ENCODE measurements at places on chromosomes 3 and 15.
A peak's percentile ranks its signal among the peaks of the same experiment; 100 is the strongest.

- DNase-seq, result no peak
Observed at GRCh38 chr3:69776289-69776688, 37.0 kb downstream of the MITF start.

- DNase-seq, result no peak
Observed at GRCh38 chr3:20125897-20126296, 60.1 kb downstream of the SGO1 start.

GRCh38 chr15:78065973-78066946 lies 11.3 kb downstream of the TBC1D2B start:
- no peak for DNase-seq

DNA sequence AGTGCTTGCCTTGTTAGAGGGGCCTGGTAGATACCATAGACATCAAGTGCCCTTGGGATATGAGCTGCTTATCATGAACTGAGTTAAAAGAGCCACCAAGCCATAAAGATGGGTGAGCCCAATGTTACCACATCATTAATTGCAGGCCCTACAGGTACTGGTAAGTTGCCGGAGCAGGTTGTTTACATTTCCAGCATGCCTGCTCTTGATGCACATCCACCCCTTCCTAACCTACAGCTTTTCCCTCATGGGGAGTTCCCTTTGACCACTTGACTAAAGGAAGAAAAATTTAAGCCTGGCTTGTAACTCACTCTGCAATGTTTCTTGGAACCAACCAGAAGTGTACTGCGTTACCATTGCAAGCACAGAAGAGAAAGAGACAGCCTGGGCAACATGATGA lies 24.7 kb upstream of the ULK4 start:
- no peak for DNase-seq

DNA sequence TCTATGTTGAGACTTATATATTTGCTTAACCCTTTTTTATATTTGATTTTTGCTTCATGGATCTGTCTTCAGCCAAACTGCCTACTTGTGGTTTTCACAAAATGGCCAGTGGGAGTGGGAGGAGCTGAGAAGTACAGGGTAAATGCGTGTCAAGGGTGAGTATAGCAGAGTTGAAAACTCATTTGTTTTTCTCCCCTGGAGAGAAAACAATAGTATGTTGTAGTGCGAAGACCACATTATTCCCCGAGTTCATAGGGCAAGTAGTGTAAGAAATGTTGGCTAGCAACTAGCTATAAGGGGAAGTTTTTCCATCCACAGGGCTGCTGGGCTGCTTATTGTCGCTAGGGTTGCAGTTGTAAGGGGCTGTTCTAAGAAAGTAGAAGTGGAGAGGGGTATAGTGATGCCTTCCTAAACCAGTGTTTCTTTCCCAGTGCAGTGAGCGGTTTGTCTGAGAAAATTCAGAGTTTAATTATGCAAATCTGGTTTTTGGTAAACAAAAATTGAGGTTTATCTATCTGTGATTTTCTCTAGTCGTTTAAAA lies 153.8 kb upstream of the AZI2 start:
- DNase-seq, result no peak

GRCh38 chr3:175338775-175339535 lies 479.8 kb downstream of the NAALADL2 start:
- DNase-seq, result no peak

DNA sequence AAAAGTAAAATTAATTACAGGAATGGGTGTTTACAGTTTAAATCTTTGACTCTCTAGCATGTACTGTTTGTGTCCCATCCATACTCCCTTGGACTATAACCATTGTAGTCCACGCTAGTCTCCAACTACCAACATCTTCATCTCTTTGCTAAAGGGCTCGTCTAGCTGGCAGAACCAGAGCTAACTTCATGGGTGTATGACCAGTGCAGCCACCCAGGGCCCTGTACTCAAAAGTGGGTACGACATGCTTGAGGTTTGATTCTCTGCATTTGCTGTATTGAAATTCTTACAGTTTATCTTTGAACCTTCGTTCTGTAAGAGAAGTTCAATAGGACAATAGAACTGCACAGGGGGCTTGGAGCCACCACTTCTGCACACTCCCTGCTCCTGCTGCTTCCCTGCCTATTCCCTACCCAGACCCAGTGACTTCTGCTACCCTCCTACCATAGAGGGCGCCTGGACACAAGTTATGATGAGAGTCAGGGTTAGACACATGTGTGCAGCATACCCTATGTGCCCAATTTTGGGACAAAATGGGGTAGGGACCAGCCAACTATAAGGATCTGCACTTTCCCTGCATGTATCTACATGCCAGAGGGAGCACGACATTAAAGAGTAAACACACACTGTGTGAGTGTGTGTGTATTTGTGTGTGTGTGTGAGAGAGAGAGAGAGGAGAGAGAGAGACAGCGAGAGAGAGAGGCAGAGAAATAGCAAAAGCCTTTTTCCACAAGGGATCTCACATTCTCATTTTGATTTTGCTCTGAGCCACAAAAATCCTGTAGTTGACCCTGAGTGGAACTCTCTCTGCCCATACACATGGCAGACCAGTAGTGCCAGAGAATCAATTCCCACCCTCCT lies 59.0 kb upstream of the NECTIN3 start:
- DNase-seq, result no peak

GRCh38 chr3:40228792-40229350 lies 80.6 kb upstream of the EIF1B start:
- no peak for DNase-seq

DNA sequence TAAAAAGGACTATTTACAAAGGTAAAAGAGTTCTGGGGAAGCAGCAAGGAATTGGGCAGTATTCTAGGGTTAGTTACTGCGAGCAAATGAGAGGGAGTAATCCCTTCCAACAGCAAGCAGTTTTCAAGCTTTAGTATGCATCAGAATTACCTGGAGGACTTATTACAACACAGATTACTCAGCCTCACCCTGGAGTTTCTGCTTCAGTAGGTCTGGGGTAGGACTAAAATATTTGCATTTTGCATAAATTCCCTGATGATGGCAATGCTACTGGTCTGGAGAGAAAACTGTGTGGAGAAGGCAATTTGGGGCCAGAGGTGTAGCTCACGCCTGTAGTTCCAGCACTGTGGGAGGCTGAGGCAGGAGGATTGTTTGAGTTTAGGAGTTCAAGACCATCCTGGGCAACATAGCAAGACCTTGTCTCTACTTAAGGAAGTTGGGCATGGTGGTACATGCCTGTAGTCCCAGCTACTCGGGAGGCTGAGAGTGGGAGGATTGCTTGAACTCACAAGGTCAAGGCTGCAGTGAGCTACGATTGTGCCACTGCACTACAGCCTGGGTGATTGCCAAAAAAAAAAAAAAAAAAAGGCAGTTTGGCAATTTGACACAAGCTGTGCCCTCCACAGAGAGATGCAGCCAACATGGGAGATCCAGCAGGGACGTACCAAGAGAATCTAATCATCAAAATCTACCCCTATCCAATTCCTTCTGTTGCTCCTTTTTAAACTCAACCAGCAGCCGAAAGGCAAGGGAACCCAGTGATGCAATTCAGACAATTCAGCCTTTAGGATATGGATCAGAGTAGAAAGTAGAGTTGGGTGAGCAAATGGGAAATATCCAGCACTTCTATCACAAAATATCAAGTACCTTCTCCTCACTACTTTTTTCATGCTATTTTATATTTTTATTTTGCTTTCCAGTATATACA lies 27.1 kb upstream of the AP4E1 start:
- no peak for DNase-seq

GRCh38 chr3:134067531-134068161 lies 37.9 kb upstream of the SLCO2A1 start:
- DNase-seq, result no peak

DNA sequence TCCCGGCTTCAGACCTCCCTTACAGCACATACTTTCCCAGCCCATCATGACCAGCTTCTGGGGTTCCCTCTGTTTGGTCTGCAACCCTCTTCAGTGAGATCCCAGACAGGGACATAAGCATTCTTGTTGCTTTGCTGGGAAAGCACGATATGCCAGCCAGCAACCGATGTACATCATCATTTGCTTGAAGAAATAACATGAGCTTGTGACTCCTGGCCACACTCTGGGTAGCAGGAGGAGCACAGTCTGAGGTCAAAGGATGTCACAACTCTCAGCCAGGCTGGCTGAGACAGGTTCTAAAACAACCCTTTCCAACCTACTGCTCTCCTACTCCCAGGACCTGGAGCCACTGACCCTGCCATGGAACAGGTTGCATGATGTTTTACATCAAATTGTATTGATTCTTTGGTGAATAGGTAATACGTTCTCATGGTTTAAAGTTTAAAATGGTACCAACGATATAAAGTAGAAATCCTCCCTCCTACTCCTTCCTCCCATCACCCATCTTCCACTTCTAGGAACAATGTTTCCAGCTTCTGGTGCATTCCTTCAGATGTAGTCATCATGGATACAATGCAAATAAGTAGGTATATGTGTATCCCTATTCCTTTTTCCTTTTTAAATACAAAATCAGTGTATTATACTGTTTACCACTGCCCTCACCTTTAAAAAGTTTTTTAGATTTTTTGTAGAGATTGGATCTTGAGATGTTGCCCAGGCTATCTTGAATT lies 190.3 kb downstream of the OPA1 start:
- no peak for DNase-seq

DNA sequence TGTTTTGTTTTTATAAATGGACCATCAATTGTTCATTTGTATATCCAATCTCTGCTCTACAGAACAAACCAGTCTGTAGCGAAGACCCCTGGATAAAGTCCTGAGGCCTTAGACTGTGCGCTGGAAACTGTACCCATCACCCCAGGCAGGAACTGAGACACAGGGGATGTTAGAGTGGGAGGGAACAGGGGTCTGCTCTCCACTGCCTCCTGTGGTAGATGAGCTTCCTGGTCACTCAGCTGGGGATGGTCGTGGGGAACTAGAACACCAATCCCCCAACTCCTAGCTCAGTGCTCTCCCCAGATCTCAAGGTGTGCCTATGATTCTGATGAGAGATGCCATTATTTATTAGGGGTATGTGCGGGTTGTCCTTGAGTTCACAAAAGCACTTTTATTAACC lies 340.2 kb upstream of the IGF1R start:
- no peak for DNase-seq

DNA sequence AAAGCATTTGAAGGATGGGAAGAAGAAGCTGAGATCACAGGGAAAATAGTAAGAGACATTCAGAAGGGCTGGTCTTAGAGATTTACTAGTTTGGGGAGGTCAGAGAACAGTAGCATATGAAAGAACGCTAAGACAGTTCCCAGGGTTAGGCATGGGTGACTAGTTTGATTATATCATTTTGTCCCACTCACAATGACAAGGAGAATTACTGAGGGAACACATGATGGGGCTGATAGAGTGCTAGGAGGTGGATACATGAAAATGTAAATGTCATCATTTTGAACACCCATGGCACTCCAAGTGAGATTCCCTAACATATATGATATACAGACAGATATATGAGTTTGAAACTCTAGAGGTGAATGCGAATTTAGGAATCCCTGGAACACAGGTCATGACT lies 9.3 kb upstream of the TARS3 start:
- DNase-seq, result no peak

GRCh38 chr3:110494728-110495127 lies 576.9 kb upstream of the NECTIN3 start:
- DNase-seq, result no peak

GRCh38 chr3:62201438-62202035 lies 171.8 kb downstream of the FEZF2 start:
- DNase-seq, result peak; percentile 24

DNA sequence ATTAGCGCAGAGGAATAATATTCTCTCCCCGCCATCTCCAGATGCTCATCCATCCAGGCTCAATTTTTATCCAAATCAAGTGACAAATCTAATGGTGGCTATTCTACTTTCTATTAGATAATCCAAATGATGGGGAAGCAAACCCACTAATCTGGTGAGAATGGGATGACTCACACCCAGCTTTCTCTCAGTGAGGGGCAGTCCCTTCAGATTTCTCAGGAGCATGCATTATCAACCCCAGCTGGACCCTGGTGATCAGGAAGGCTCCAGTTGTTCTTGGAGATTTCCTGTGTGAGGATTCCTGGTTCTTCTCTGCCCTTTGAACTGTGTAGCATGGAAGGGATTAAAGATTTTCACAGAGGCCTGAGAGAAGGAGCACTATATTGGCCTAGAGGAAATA lies 358.0 kb downstream of the WDR72 start:
- no peak for DNase-seq
